ENCODE measurements at places on chromosomes 16 and 17.

- no peak for DNase-seq
Measured at GRCh38 chr17:73962308-73962707, 241.2 kb upstream of the RPL38 start.

DNA sequence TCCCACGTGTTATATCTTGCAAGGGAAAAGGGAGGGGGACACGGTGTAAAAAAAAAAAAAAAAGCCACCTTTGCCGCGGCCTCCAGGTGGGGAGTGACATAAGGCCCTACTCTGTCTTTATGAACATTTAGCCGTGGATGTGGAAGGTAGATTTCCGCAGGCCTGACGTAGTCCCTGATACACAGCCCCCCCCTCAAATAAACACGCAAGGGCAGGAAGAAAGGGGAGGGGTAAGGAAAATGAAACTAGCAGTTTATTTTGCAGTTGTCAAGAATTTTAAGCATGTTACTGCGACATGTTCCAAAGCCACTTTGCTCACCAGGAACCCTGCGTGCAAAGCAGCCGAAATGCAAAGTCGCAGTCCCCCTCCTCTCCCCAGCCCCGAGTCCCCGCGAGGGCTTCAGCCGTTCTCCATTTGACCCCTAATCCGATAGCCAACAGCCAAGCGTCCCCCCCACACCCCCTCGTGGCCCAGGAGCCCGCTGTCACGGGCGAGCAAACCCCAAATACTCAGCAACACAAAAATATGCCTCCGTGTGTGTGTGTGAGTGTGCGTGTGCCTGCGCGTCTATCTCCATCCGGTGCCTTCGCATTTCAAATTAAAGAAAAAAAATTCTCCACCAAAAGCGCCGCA lies 1.2 kb downstream of the CBX4 start:
- DNase-seq: no peak

GRCh38 chr17:83000738-83001137 lies 78.7 kb upstream of the METRNL start:
- peak; percentile 19 for DNase-seq

DNA sequence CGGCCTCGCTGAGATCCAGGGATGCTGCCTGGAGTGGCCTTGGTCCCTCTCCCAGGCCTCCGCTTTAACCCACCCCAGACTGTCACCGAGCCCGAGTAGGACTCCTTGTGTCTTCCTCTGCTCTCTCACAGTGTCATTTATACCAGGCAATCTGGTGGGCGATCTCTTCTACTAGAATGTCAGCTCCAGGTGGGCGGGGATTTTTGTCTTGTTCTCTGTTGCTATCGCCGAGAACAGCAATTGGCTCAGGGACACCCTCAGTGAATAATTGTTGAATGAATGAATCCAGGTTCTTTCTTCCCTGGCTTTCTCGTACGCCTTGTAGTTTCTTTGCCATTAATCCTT lies 591 bp downstream of the DHX38 start:
- DNase-seq: no peak

DNA sequence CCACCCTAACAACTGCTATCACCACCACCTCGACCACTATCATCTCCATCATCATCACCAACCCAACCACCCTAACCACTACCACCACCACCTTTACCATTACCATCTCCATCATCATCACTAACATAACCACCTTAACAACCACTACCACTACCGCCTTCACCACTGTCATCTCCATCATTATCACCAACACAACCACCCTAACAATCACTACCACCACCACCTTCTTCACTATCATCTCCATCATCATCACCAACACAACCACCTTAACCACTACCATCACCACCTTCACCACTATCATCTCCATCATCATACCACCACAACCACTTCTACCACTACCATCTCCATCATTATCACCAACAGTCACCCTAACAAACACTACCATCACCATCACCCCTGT lies 101.4 kb downstream of the BANP start:
- DNase-seq: no peak

GRCh38 chr17:74711058-74711824 lies 1.5 kb downstream of the CD300LF start:
- no peak for DNase-seq

GRCh38 chr17:61456688-61457225 lies 4.5 kb downstream of the TBX4 start:
- DNase-seq: peak; percentile 35

- DNase-seq: no peak
Measured at GRCh38 chr17:322006-322780, 30.4 kb downstream of the RPH3AL start.

GRCh38 chr17:48643697-48644012 lies 17.5 kb upstream of the HOXB9 start:
- no peak for DNase-seq

- DNase-seq: no peak
Measured at GRCh38 chr16:17323171-17323570, 147.6 kb downstream of the XYLT1 start.

GRCh38 chr16:84356591-84357116 lies 11.7 kb upstream of the ATP2C2 start:
- DNase-seq: no peak

DNA sequence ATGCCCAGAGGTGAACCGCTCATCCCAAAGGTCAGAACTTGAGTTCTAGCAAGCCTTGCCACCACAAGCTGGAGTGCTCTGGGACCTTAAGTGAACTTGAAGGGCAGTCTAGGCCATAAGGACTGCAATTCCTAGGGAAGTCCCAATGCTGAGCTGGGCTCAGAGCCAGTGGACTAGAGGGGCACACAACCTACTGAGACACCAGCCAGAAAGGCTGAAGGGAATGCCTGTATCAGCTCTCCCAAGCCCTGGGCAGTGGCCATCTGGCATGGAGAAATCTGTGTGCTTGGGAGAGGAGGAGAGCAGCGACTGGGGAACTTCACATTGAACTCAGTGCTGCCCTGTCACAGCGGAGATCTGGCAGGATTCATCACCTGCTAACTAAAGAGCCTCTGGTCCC lies 201.3 kb downstream of the CEP112 start:
- DNase-seq: no peak

- DNase-seq: no peak
Measured at GRCh38 chr16:1485847-1486496, 2.8 kb downstream of the PTX4 start.

GRCh38 chr17:27596566-27597187 lies 34.3 kb upstream of the LGALS9 start:
- no peak for DNase-seq

- no peak for DNase-seq
Measured at GRCh38 chr17:32958418-32958817, 30.5 kb downstream of the TMEM98 start.

Data from coronary artery (tissue), 2 donors.